ENCODE measurements at places on chromosomes 13 and 19.

GRCh38 chr19:46878613-46879375, 18.0 kb downstream of the ARHGAP35 start:
- no peak for DNase-seq

DNA sequence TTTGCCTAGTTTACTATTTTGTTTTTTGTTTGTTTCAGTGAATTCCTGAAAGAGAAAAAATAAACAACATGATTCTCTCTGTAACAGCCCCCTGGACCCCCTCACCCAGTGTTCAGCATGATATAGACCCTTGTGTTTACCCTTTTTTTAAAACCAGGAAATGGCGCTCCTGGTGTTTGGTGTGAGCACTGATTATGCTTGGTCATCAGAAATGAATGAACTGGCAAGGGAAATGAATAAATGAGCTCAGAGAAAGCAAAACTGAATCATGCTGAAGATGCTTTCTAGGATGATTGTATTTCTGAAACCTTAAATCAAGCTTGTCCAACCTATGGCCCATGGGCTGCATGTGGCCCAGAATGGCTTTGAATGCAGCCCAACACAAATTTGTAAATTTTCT, 22.1 kb downstream of the WASF3 start:
- no peak for DNase-seq

- no peak for DNase-seq
Observed at GRCh38 chr13:113226873-113227450, 17.5 kb downstream of the CUL4A start.

DNA sequence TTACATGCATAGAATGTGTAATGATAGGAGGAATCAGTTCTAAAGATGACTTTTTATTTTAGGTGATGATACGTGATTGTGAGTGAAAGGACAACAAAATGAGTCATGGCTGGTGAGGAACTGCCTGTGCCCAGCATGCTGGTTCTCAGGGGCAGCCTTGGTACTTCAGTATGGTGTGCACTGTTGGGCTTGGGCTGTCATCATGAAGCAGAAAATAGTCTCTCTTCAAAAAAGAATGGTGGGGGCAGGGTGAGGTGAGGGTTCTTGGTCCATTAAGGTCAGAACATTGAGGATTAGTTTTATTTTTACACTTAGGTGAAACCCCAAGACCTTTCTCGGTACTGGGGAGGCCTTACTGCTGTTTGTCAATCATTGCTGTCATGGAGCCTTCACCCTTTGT, 309.5 kb downstream of the MTUS2 start:
- no peak for DNase-seq

GRCh38 chr13:114025405-114025713, 51.5 kb upstream of the C13orf46 start:
- no peak for DNase-seq

GRCh38 chr13:75151081-75151643, 330.8 kb downstream of the TBC1D4 start:
- no peak for DNase-seq

GRCh38 chr19:39276740-39277139, 8.5 kb downstream of the IFNL2 start:
- no peak for DNase-seq

- DNase-seq = peak; percentile 91
Observed at GRCh38 chr19:48403606-48404005, 10.1 kb downstream of the GRIN2D start.

GRCh38 chr19:4233282-4233853, 4.0 kb downstream of the EBI3 start:
- DNase-seq = peak; percentile 84

Data from SK-N-SH (cell line).